Type B pancreatic cell (in vitro differentiated cells): ENCODE measurements at places on chromosomes 2 and 18.

GRCh38 chr2:143553261-143553660, 424.0 kb downstream of the ARHGAP15 start:
- no peak for DNase-seq

- DNase-seq: no peak
These were observed 32.7 kb upstream of the ZDBF2 start for GRCh38 chr2:206241736-206242135.

DNA sequence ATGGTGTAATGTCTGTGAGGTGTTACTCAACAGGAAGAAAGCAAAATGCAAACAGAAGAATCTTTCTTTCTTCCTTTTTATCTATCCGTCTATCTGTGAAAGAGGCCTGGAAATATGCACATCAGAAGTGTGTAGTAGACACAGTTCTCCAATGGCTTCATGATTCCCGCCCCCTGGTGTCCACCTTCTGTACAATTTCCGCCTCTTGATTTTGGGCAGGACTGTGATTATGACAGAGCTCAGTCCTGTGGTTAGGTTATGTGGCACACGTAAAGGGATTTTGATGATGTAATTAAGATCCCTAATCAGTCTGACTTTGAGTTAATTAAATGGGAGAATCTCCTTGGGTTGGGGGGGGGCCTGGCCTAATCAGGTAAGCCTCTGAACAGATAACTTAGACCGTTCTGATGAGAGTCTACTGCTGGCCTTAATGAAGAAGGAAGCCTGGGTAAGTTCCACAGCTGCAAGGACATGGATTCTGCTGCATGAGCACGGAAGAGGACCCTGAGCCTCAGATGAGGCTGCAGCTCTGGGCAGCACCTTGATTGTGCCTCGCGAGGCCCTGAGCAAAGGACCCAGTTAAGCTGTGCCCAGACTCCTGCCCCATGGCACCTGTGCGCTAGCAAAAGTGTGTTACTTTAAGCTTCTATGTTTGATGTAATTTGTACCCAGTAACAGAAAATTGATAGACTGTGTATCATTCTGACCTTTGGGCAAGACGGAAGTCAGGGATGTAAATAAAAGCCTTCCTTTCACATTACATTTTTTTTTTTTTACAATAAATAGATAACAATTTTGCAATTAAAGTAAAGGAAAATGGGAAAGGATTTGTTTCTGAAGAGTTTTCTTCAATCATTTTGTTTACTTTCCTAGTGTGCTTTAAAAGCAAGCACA, 11.3 kb upstream of the KCNF1 start:
- DNase-seq: no peak

DNA sequence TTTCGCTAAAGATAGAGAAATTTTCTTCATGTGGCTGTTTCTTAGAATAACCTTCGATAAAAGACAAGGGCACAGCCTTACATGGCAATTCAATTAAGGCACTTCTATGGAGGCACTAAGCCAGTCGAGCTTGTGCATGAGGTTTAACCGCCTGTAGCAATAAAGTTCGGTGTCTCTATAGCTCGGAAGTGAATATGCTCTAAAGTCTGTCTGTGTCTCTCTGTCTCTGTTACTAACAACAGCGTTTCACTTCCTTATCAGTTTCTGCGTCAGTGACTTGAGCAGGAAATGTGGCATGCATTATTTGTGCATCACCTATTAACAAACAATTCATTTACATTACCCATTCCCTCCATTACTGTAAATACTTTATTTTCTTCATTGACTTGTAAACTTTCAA, 365.1 kb upstream of the NETO1 start:
- no peak for DNase-seq

GRCh38 chr2:186532891-186533290, 46.8 kb downstream of the ZC3H15 start:
- no peak for DNase-seq

GRCh38 chr2:20583425-20583881, 67.4 kb downstream of the HS1BP3 start:
- no peak for DNase-seq

- no peak for DNase-seq
These were observed 197.9 kb upstream of the ACVR2A start for GRCh38 chr2:147646818-147647468.

- DNase-seq: no peak
These were observed 6.5 kb upstream of the YWHAQ start for GRCh38 chr2:9637330-9637729.

- DNase-seq: no peak
These were observed 90.1 kb downstream of the LBH start for GRCh38 chr2:30321466-30321865.

DNA sequence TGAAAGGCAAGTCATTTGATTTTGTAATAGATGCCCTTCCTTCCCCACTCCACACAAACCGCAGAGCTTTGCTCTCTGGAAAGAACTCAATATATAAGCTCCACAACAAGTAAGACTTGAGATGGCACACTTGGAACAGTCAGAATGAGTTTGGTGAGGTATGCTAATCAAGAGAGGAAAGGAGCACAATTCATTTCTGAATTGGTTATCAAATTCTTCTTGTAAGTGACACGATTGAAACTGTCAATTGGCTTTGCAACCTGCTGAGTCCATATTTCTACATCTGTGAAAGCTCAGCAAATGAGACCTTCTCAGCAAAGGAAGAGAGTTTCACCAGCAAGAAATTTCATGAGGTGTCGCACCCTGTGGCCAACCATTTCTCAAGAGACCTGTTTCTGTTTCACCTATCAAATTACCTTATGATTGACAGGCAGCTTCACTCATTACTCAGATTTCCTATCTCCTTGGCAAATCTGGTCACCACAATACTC, 19.1 kb downstream of the CTLA4 start:
- DNase-seq: no peak

DNA sequence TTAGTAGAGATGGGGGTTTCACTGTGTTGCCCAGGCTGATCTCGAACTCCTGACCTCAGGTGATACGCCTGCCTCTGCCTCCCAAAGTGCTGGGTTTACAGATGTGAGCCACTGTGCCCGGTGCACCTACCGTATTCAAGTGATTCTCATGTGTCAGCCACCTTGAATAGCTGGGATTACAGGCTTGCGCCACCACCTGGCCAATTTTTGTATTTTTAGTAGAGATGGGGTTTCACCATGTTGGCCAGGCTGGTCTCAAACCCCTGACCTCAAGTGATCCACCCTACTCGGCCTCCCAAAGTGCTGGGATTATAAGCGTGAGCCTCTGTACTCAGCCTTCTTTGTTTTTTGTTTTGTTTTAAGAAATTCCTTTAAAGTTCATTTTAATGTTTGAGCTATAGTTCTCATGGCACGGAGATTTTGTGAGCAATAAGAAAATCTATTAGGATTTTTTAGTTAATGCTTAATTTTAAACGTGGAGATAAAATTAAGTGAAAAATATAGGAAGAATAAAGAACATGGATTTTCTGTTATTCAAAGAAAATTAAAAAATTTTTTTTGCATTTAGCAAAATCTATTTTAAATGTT, 242.6 kb downstream of the PHLPP1 start:
- no peak for DNase-seq

- DNase-seq: no peak
These were observed 663.9 kb upstream of the CHAC2 start for GRCh38 chr2:53103679-53104078.

GRCh38 chr18:39105104-39105503, 1539.5 kb upstream of the CELF4 start:
- DNase-seq: no peak

DNA sequence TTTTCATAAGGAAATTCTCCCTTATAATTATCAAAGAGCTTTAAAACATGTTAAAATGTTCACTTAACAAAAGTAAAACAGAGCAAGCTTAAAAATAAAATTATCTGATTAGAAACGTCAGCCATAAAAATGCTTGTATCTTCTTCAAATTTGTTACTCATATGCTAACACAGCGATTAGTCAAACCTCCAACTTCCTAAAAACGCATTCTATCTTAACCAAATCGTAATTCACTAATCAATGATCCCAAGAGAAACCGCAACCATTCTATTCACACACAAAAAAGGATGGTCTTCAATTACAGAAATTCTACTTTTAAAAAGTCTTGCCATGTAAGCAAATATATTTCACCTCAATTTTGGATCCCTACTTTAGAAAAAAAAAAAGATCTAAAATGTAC, 1.9 kb downstream of the STK17B start:
- no peak for DNase-seq

DNA sequence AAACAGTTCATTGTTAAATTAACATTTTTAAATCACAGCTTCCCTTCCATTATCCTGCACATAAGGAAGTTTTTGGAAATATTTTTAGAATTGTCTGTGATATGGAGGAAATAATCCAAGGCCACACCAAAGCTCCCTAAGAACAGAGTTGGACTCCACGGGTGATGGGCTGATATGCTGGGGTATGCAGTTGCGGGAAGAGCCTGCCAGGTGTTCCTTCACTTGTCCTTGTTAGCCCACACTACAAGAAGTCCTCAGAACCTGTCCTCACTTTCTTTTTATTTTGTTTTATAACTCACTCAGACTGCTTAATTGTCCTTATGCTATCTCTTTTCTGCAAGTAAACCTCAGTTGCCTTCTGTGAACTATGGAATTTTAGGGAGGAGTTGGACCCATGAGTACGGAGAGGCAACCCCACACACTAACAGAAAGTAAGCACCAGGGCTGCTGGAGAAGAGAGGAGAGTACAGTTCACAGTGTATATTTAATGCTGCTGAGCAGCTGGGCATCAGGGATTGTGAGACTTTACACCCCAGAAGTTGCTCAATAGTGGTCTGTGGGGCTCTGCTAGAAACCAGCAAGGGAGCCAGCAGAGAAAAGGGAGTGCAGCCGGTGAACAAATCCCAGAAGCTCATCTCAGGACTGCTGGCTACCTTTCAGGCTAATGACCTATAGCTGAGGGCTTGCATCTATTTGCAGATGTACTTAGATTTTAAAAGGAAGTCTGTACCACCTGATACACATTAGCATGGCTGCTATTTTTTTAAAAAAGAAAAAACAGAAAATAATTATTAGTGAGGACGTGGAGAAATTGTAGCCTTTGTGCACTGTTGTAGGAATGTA, 280.1 kb upstream of the STON1 start:
- no peak for DNase-seq

- DNase-seq: no peak
These were observed 119.1 kb upstream of the STPG4 start for GRCh38 chr2:47274054-47274782.

- DNase-seq: no peak
These were observed 86.6 kb downstream of the DTNB start for GRCh38 chr2:25586726-25587144.
